ENCODE measurements at places on chromosomes 11 and 22. TPM values are rescaled to one million over a fixed set of nuclear protein-coding genes. Genes with fewer than 3 reads are reported as not detected.

DNA sequence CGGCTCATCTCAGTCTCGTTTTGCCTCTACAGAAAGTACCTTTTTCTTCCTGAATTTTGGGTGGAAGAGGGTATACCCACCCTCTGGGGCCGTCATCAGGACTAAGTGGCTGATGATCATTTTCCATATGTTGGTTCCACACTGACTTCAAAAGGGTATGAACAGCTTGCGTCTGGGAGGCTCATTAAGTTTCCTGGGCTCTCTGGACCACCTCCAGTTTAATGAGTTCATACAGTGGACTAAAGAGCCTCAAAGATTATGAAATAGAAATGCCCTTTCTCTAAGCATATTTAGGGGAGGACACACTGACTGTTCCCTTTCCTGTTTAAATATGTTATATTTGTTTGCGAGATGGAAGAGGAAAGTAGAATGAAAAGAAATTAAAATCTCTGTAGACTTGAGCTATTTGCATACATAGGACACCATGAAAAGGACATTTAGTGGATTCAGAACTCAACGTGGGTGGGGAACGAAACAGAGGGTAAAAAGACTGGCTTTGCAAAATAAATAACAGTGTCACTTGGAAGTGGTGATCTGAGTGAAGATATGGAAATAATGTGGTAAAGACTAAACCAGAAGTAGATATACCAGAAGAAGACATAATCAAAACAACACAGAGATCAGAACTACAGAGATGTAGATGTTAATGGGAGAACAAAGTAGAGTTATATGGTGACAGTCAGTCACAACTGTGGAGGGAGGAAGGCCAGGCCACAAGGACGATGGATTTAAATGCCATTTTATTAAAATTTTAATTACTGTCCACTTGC is 18.7 kb downstream of the LDLRAD3 start:
- no peak for DNase-seq

- no peak for DNase-seq
Observed at GRCh38 chr22:50119169-50119767, 29.5 kb downstream of the MOV10L1 start.

DNA sequence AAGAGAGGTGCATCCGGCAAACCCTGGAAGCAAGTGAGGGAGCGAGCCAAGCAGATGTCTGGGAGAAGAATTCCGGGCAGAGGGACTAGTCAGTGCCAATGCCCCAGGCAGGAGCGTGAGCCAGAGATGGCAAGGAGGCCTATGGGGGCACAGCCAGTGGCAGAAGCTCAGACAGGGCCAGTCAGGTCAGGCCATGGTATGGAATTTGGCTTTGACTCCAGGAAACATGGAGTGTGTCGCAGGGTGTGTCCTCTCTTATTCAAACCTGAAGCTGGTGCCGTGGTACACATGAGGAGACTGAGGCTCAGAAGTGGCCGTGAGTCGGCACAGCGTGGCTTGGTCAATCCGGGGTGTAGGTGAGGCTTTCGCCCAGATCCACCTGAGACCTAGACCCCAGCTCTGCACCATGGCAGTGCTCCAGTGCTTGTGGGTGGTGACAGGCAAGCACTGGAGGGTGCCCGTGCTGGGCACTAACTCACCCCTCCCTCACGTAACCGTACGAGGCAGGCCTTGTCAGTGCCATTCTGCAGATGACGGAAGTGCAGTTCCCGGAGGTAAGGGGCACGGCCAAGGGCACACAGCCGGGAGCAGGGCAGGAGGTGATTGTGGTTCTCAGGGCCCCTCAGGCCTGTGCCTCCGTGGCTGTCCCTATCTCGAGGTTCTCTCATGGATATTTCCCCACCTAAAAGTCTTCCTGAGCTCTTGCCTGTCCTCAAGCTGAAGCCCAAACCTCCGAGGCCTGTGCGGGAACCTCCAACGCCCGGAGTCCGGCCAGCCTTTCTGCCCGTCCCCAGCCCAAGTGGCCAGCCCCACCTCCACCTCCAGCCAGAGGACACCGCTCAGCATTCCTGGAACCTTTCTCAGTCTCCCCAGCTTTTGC is 10.6 kb upstream of the SPI1 start:
- no peak for DNase-seq

DNA sequence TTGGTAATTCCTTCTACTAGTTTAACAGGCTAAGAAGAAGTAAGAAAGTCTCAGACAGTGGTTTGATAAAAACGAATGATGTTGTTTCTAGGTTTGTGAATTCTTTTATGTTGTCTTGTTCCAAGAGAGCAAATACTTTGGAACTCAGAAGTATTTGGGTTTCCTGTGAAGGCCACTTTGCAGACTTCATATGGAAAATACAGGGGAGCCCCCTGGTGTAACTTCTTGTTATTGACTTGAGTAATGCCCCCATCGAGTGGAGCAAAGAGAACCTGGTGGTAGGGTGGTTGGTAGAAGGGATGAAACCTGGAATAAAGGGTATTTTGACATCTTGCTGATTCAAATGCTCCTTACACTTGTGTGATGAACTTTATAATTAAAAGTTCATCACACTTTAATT is 40.0 kb upstream of the PTH start:
- no peak for DNase-seq

GRCh38 chr11:114302663-114303062 is 6.5 kb downstream of the NNMT start:
- DNase-seq, result no peak

- DNase-seq, result no peak
Observed at GRCh38 chr22:42170946-42171345, 40.3 kb upstream of the CYP2D6 start.

- no peak for DNase-seq
Observed at GRCh38 chr11:19868871-19869270, 156.2 kb downstream of the NAV2 start.

DNA sequence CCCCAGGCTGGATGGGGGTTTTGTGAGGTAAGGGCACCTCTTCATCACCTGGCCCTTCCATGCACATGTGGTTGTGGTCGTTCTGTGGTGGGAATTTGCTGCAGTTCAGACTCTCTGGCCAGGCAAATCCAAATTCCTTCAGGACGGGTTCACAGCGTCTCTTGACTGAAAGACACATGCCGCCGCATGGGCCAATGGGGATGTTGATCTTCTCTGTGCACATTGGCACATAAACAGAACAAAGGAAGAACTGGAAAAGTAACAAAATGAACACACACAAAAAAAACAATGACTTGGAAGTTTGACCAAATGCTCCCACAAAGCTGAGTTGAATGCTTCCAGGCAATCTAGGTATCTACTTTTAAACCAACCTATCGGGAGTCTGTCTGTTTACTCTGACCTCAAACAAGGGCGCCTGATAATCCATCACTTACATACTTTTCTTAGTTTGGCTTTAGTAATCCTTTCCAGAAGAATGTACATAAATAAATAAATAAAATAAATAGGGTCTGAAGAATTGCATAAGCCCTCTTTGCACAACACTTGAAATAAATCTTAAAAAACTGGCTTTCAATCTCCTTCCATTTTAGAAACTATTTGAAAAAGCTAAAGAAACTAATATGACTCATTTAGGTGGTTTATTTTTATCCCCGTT is 2.8 kb downstream of the FZD4 start:
- no peak for DNase-seq

- no peak for DNase-seq
Observed at GRCh38 chr11:8661001-8661795, 21.3 kb downstream of the TRIM66 start.

DNA sequence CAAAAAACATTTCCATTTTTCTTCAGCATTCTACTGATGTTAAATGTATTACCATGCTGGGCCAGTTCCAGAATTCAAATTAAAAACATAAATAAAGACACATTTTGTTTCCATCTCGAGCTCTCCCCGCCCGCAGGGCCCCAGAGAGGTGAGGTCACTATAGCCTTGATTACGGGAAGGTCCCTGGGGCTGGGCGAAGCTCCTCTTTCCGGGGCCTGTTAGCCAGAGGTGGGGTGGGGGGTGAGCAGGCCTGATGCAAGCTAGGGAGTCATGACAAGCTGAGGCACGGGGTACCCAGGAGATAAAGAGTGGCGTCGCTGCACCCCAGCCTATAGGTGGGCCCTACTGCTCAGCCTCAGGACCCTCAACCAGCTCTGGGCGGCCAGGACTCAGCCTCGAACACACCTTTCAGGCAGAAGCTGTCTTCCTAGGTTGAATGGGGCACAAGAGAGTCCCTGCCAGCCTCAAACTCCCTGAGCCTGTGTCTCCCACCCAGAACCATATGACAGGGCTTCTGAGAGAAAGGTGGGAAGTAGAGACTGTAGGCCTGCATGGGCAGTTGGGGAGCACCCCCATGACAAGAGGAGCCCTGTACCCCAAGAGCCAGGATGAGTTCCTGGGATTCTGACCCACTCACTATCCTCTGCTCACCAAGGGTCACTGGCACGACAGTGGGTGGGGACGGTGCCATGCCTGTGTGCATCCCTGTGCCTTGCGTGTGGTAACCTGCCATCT is 34.8 kb downstream of the KCNQ1OT1 start:
- no peak for DNase-seq

- no peak for DNase-seq
Observed at GRCh38 chr11:46455834-46456233, 64.3 kb upstream of the CHRM4 start.

DNA sequence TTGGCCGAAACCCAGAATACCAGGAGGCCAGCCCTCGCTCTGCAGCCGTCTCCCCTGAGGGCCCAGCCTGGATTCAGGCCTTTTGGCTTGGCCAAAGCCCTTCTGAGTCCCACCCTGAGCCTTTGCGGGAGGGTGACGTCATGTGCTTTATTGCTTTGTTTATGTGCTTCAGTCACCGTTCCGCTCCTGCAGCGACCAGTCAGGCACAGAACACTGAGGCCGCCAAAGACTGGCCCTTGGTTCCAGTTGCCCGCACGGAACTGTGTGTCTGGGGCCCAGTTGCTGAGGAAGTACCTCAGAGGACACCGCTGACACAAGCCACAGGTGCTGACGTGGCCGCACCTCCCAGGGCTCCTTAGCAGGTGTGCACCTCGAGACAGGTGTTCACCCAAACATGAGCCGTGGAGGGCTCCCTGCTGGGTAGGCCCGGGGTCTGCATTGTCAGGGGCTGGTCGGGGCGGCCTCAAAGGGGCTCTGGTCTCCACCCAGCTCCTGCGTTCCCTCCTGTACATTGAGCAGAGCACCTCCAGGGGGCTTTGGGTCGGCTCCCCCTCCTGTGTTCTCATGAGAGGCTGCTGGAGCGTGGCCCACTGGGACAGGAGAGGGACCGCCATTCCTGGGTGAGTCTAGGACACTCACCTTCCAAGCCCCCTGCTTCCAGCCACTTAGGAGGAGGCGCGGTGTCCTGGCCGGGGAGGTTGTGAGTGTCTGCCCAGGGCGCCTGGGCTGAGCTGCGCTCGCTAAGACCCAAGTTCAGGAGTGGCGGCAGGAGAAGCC is 376.8 kb downstream of the TBC1D22A start:
- no peak for DNase-seq

GRCh38 chr11:75525433-75526191 is at the start of gene GDPD5:
Gene GDPD5, minus strand, starts transcription at chr11:75525941. Its CDS starts 48,206 bp downstream, at chr11:75477735.
- no peak for DNase-seq

DNA sequence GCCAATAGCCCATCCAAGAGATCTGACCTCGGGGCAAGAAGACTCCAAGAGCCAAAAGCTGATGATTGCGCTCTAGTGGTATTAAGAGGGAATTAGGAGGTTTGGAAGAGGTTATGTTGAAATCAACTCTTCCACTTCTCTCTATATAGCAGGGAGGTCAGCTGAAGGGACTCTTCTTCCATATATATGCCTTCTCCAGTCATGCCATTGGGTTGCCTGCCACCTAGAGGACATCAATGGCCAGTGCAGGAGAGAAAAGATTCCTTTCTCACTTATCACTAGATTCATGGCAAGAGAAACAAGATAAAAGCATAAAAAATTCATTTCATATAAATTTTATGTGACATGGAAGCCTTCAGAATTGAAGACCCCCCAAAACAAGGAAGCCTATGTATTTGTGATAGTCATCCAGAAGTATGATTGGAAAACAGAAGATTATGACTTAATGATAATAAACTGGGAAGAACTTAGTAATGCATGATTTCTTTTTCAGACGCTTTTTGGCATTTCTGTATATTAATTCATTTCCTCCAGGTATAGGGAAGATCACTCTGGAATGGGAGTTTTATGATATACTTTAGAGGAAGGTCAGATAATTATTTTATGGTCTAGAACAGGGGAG is 435.1 kb upstream of the DDI1 start:
- DNase-seq, result no peak

- no peak for DNase-seq
Observed at GRCh38 chr11:46160100-46160499, 38.8 kb upstream of the PHF21A start.

The C22orf42 gene
- total RNA-seq, result not detected

The COPB1 gene
- total RNA-seq, result 258 TPM

The PANX2 gene
- total RNA-seq, result 0.63 TPM

The SCGB2A2 gene
- total RNA-seq, result not detected
